ENCODE measurements at places on chromosomes 16 and 17.

- DNase-seq = no peak
Measured at GRCh38 chr16:70529051-70529777, 5.6 kb downstream of the SF3B3 start.

- DNase-seq = no peak
Measured at GRCh38 chr17:15278380-15278779, 13.3 kb upstream of the PMP22 start.

- DNase-seq = no peak
Measured at GRCh38 chr17:83031321-83031945, 48.0 kb upstream of the METRNL start.

DNA sequence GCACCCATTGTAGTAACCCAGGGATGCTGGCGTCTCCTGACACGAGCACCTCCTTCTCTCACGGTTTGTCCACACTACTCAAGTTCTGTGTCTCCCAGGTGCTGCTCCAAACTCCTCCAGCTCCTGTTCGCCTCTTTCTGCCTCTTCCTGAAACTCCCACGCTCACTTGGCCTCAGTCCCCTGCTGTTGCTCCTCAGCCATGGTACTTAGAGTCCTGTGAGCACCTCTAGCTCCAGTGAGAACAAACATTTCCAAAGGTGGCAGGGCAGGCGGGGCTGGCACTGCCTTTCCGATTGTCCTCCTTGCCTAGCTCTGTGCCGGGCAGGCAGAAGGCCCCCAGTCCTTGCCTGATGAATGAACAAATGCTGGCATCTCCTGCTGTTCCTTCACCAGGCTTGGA is 146.1 kb downstream of the SDK2 start:
- DNase-seq = no peak

GRCh38 chr16:57530104-57530521 is 6.3 kb downstream of the CCDC102A start:
- no peak for DNase-seq

GRCh38 chr16:75298267-75298666 is 46.8 kb upstream of the BCAR1 start:
- no peak for DNase-seq
